ENCODE measurements at places on chromosomes 11 and 22. TPM values are rescaled to one million over a fixed set of nuclear protein-coding genes. Genes with fewer than 3 reads are reported as not detected.

Gene ANO5
- total RNA-seq = 10.2 TPM

Gene CCDC116
- total RNA-seq = 0.26 TPM

Gene RAG1
- total RNA-seq = 1.5 TPM

Gene BACE1-AS
- total RNA-seq = 7.4 TPM

Gene LRP4
- 19.7 TPM for total RNA-seq

Gene CCDC89
- total RNA-seq = 6.4 TPM

Gene GLYATL1
- total RNA-seq = 0.19 TPM

Gene TAF6L
- total RNA-seq = 17.0 TPM

Gene SLC6A5
- not detected for total RNA-seq

Gene SLC5A1
- 27.9 TPM for total RNA-seq

Gene F2
- 0.19 TPM for total RNA-seq

Gene PACSIN3
- total RNA-seq = 63.5 TPM

Gene SCUBE1
- total RNA-seq = 20.9 TPM
